AG09319 (cell line): ENCODE measurements at places on chromosomes 2 and 18.

DNA sequence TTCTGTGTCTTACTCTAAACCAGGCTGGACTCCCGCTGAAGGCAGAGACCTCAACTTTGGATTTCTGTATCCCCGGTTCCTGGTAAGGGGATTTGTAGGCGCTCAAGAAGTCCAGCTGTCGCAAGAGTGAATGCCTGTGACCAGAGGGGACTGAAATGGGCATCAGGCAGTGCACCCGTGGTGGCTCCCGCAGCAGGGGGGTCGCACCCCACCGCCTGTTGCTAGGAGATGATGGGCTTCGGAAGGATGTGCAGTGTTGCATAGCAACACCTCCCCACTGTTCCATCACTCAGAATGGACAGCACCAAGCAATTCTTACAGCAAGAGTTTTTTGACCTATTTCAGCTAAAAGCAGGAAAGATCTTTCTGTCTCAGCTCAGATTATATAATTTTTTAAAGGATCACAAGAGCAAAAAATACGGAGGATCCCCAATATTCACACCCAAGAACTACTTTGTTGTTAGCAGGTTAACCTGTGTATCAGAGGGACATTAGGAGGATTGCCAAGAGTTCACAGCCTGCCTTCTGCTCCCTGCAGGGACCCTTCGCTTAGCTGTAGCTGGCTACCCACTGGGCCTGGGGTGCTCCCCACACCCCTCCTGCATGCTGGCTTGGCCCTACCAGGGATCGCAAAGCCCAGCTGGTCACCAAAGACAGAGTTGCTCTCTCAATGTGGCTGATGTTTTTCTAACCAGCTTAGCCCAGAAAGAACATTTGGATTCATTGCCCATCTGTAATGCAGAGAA lies 63.8 kb downstream of the SOWAHC start:
- DNase-seq: no peak

DNA sequence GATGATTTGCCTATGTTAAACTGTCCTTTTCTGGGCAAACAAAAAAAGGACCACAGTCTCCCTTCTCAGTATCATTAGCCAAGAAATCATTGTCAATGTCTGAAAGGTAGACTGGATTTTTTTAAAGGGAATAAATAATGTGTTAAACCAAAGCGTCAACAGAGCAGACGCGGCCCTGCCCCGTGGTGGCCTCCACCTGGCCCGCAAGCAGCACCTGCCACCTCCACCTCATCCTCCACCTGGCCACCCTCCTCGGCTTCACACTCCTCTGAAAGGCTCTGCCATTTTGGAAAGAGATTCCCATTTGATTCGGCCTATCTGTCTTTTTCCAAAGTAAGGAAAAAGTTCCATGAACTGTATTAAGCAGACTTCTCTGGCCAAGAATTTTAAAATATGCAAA lies 67.9 kb upstream of the TMEM200C start:
- no peak for DNase-seq

GRCh38 chr2:186024921-186025320 lies 286.3 kb downstream of the FSIP2 start:
- no peak for DNase-seq

DNA sequence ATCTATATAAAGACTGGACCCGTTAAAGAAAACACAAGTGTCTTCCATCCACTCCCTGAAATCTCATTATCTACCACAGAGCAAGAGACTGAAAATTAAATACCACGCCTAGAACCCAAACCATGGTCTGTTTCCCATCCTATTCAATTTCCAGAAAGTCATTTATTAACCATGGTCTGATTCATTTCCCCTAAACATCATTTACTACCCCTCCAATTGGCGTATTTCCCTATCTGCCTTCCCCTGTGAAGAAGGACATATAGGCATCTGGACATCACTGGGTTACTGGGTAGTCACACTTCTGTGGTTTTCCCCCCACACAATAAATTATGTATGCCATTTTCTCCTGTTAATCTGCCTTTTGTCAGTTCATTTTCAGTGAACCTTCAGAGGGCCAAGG lies 30.8 kb downstream of the CCDC93 start:
- no peak for DNase-seq

DNA sequence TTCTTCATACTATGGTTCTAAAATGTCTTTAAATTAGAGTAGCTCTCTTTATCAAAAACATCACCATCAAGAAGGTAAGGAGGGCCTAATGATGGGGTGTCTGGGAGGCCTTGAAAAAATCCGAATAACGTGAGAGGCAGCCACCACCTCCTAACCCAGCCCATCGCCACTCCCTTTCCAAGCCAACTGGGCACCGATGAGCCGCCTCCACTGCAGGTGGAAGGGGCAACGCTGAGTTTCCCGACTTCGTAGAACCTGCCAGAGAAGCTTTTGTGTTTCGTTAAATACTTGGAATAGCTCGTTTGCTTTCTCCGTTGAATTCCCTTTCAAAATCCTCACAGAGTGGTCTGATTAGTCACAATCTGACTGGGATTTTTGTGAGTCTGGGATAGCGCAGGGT lies 22.0 kb upstream of the RPL31 start:
- no peak for DNase-seq

DNA sequence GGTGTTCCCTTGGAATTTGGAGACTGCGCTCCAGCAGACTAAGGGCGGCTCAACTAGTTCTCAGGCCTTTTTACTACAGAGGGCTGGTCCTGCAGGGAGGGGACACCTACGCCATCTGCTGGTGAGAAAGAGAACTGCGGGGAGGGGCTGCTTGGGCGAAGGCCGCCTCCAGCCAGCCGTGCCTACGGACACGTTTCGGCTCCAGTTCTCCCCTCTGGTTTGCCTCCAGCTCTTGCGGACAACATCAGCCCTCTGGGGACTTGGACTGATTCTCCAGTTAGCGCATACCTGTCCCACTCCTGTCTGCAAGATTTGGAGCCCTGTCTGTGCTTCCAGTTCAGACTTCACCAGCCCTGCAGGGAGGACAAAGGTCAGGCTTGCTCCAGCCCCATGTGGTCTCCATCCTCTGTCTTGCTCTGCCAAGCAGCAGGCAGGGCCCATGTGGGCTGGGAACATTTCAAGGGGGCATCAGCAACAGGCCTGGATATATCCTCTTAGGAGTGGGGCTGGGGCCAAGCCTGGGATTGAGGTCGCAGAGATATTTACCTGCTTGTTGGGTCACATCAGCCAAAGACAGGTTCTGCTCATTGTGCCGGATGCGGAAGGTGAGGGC lies 10.3 kb downstream of the PTPRN start:
- peak; percentile 34 for DNase-seq

DNA sequence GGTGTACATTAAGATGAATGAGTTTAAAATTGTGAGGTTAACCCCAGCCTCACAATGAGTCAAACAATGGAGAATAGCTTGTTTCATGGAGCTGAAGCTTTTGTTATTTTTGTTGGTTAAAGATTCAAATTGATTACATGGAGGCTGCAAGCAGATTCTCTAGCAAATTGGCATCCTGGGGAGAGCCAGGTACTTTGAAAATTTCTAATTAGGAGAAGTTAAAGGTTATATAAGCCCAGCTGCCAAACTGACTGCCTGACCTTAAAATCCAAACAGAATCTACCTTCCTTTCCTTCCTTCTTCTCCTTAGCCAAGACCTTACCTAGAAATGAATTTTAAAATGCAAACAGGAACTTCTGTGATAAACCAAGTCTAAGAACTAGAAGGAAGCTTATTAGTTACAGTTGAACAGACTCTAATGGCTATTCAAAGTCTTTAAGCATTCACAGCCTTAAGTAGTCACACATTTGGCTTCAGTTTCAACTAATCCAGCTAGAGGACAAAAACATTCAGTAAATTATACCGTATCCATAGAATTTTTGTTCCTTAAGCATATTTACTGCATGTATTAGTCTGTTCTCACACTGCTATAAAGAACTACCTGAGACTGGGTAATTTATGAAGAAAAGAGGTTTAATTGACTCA lies 31.5 kb upstream of the PGAP1 start:
- no peak for DNase-seq

GRCh38 chr2:40394597-40394996 lies 57.3 kb downstream of the SLC8A1 start:
- no peak for DNase-seq

DNA sequence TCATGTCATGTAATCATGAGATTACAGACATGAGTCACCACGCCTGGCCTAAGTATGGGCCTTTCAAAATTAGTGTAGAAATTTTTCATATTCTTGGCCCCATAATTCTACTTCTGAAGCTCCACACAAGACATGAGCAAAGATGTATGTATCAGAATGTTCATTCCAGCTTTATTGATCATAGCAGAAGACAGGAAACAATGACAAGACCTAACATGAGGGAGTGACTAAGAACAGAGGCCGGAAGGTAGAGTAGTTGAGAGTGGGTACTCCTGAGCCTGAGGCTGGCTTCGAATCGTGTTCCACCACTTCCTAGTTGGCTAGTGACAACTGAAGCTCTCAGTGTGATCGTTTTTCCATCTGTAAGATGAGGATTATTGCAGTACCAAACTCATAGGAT lies 89.3 kb downstream of the ARMC9 start:
- DNase-seq: no peak

DNA sequence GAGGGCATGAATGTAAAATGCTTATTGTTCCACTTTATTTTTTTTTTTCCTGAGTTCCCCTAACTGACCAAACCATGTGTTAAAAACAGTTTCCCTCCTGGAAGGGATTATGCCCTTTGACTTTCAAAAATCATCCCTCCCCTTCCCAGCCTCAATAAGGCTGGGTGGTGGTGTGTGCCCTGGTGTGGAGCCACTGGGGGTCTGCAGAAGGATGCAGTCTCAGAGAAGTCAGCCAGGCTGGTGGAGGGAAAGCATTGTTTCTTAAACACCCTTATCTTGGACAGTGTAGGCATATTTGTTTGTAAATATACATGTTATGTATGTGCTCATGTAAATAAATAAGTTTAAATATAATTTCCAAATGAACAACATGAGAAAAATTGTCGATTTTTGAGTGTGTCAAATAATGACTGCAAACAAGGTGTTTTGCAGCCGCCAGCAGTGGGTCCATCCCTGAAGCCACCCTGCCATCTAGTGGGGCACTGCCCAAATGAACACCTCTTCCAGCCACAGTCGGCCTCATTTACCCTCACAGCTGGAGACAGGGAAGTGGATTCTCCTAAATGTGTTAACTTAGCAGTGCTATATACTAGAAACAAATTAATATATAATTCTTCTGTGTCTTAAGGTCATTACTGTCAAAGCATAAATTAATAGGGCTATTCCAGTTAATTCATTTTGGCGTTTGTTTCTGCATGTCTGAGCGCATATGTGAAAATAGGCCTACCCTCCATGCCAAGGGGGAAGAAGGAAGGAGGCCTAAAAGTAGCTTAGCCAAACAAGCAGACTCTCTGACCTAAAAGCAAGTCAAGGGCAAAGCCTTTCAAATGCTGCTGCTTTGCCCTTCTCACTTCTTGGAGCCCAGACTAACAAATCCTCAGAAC lies 209.6 kb upstream of the PIK3C3 start:
- DNase-seq: no peak

GRCh38 chr2:46770622-46771021 lies 145.0 kb downstream of the MCFD2 start:
- DNase-seq: peak; percentile 62

DNA sequence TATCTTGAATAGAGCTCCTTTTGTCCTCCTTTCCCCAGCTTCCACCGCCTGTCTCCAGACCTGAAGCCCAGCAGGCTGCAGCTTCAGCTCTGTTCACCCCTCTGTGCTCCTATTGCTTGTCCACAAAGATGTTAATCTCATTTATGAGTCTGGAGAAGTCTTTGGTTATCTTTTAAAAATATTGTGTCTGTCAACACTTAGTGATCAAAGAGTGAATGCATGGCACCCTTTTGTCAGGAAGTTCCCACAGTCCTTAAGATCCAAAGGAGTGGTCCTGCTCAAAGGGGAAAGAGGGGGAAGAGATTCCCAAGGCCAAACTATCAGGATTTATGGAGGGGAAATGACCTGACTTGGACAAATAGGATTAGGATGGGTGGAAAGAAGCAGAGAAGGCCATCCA lies 118.9 kb downstream of the ACAA2 start:
- no peak for DNase-seq

GRCh38 chr2:222547083-222547482 lies 108.8 kb downstream of the FARSB start:
- DNase-seq: no peak

DNA sequence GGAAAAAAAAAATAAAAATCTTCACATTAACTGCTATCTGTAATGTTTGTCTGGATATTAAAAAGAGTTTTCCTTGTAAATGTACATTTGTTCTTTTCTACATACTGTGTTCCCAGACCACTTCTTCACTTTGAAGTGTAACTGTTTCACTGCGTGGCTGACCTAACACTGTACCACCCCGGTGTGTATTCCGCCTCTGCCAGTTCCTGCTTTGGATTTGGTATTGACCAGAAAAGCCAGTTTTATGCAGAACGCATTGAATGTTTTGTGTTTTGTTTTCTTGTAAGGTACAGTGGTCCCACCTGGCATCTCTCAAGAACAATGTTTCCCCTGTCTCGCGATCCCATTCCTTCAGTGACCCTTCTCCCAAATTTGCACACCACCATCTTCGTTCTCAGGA lies 128.2 kb upstream of the IL1R2 start:
- no peak for DNase-seq

DNA sequence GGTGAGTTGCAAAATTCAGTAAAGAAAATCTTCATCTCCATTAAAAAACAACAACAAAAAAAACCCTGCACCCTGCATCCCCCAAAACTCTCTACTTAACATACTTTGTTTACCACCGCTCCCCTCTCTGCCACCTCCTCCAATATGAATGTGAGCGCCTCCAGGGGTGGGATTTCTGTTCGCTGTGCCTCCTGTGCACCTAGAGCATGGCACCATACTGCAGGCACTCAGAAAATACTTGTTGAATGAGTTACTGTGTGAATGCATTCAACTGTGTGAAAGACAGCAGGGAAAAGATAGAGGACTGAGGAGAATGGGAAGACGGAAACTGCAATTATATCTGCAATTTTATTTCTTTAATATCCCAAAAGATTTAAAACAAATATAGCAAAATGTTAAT lies 4.5 kb downstream of the CEBPZ start:
- no peak for DNase-seq

DNA sequence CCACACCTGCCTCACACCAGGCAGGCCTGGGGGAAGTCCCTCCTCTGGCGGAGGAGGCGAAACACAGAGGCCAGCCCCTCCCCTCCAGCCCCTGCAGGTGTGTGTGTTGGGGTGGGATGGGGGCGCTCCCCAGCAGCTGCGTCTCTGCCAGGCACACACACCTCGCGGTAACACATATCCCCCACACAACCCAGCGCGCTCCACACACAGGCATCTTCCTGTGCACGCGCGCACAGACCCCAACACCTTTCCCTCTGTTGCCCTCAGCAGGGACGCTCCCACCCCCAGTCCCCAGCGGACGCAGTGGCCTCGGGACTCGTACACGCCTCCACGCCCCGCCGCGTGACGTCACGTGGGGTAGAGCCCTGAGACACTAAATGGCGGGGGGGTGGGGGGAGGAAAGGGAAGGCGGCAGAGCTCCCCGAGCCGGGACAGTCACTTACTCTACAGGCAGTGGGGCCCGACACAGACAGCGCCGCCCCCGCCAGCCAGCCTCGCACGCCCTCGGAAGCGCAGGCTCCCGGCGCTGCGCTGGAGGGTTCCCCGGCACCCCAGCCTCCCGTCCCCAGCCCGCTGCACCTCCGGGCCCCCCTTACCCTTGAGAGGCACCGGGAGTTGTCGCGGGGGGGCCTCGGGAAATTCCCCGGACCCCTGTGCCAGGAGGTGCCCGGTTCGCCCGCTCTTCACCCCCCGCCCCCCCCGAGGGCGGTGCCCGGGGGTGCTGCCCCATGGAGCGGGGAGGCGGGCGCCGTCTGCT lies at the start of gene WNT10A:
TSS of gene WNT10A (plus strand) at position 751 of the 757 bp plus-strand sequence. CDS start 144 bp downstream, outside the sequence.
- DNase-seq: no peak

- no peak for DNase-seq
Measured at GRCh38 chr2:30149513-30149912, 2.7 kb downstream of the YPEL5 start.
